ENCODE measurements at places on chromosomes 11 and 22. TPM values are rescaled to one million over a fixed set of nuclear protein-coding genes. Genes with fewer than 3 reads are reported as not detected.

The SNX15 gene
- total RNA-seq, result 10.7 TPM

The FGF19 gene
- 0.09 TPM for total RNA-seq

The MUC2 gene
- total RNA-seq, result not detected

The SMTN gene
- 14.1 TPM for total RNA-seq

The SYT8 gene
- total RNA-seq, result not detected

The UPK2 gene
- total RNA-seq, result 0.43 TPM

The OR2D2 gene
- not detected for total RNA-seq

The SYT12 gene
- total RNA-seq, result 0.50 TPM

The OR10D3 gene
- total RNA-seq, result not detected

The KRTAP5-11 gene
- total RNA-seq, result not detected

The PDHX gene
- total RNA-seq, result 29.5 TPM

The TEAD1 gene
- total RNA-seq, result 93.8 TPM

The OR51A4 gene
- not detected for total RNA-seq

The PAAF1 gene
- total RNA-seq, result 28.2 TPM

The THOC5 gene
- total RNA-seq, result 42.9 TPM

The WNT7B gene
- total RNA-seq, result 3.5 TPM

The DNAJB7 gene
- total RNA-seq, result not detected

The SCN3B gene
- total RNA-seq, result not detected

The KCNJ1 gene
- 0.41 TPM for total RNA-seq

The TMEM45B gene
- total RNA-seq, result not detected

The ZDHHC13 gene
- total RNA-seq, result 27.0 TPM

The MS4A5 gene
- total RNA-seq, result not detected

The KBTBD3 gene
- total RNA-seq, result 6.9 TPM

The ABCG4 gene
- 0.24 TPM for total RNA-seq

The CD3D gene
- total RNA-seq, result not detected

The OR52E8 gene
- not detected for total RNA-seq

The OSBPL5 gene
- 20.1 TPM for total RNA-seq

The IL18BP gene
- 10.3 TPM for total RNA-seq

The VWCE gene
- total RNA-seq, result 5.1 TPM

The ELFN2 gene
- total RNA-seq, result 1.1 TPM

The UBQLNL gene
- 0.19 TPM for total RNA-seq

The CNIH2 gene
- 5.7 TPM for total RNA-seq

The CADM1 gene
- 117 TPM for total RNA-seq

Measured in neural progenitor cell (in vitro differentiated cells).